Inflammatory macrophage treated with lipopolysaccharide for 4 hours (primary cell): ENCODE measurements at places on chromosomes 6 and 20.

DNA sequence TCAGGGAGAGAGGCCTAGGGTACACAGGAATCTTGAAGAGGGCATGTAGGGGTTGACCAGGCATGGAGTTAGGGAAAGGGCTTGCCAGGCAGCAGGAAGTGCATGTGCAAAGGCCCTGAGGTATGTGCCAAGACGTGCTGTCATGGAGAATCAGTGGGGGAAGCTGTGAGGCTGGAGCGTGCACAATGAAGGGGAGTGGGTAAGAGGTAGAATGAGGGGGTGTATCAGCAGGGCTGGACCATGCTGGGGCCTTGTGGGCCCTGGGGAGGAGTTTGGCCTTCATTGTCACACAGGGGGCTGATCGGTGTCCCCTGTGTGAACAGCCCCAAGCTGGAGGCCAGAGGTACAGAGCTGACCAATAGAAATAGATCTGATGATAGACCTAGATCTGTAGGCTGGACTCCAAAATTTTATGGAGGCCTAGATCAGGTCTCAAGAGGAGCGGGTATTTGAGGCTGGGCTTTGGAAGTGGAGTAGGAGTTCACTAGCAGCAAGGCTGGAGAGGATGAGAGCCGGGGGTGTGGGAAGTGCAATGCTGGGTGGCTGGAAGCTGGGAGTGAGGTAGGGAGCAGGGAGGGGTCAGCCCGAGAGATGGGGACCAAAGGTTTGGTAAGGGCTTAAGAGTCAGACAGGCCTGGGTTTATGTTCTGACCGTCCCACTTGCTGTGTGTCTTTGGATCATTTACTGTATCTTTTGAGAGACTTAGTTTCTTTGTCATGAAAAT, 3.0 kb downstream of the SRC start:
- DNase-seq, result peak; percentile 67

DNA sequence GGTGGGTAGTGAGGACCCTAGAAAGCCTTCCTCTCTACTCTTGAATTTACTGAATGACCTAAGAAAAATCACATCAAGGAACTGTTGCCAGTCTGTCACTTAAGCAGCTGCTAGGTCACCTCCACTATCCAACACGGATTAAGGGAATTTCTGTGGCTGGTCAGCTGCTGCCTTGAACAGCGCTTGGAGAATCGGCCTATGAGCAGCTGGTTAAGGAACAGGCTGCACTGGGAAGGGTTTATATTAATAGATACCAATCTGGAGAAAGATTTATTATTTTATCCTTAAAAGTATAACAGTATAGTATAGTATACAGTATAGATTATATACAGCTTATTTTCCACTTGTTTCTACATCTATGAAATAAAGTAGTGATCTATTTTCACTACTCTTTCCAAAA, 6.5 kb downstream of the PTPRK start:
- no peak for DNase-seq

DNA sequence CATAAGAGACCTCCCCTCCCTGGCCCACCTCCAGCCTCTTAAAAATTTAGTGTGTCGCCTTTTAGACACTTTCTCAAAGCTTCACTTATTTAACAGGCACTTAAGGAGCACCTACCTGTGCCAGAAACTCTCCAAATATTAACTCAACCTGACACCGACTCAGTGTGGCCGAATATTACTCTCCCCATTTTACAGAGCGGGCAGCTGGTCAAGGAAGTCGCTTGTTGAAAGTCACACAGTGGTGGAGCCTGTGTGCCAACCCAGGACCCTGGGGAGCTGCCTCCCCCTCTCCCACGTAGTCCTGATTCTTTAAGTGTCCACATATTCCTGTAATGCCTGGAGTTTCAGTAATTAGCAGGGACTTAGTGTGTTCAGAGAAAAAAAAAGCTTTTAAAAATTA, 1.0 kb upstream of the PMEPA1 start:
- DNase-seq, result no peak

DNA sequence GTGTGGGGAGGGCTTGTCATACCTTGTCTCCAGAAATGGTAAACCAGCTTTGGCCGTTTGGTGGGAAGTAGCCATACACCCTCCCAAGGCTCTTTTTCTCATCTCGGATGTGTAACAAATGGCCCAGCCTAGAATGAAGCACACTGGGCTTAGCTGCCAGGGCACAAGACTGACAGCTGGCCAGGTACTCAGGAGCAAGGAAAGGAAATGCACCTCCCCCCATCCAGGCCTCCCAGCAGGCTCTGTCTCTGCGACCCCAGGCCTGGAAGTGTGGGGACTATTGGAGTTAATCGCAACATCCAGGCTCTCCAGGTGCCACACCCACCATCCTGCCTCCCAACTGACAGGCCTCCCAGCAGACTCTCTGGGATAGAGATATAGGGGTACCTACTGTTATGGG, 43.0 kb downstream of the MRS2 start:
- no peak for DNase-seq

- DNase-seq, result no peak
These were observed 669.5 kb upstream of the EPHA7 start for GRCh38 chr6:94088870-94089269.
